ENCODE measurements at places on chromosomes 13 and 19.

DNA sequence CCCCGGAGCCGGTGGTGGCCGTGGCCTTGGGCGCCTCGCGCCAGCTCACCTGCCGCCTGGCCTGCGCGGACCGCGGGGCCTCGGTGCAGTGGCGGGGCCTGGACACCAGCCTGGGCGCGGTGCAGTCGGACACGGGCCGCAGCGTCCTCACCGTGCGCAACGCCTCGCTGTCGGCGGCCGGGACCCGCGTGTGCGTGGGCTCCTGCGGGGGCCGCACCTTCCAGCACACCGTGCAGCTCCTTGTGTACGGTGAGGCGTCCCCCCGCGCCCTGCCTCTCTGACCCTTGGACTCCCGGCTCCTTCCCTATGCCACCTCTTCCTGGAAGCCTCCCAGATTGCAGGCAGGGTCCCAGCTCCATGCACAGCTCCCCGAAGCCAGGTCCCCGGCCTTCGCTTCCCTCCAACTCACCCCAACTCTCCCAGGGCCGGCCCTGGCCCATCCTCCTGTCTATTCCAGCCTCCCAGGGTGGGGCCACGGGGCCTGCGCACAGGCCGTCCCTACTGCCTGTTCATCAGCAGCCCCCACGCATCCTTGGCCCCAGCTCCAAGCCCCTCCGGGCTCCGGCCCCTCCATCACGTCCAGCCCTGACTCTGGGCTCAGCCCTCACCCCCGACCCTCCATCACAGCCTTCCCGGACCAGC, 1.7 kb downstream of the MADCAM1 start:
- no peak for DNase-seq

DNA sequence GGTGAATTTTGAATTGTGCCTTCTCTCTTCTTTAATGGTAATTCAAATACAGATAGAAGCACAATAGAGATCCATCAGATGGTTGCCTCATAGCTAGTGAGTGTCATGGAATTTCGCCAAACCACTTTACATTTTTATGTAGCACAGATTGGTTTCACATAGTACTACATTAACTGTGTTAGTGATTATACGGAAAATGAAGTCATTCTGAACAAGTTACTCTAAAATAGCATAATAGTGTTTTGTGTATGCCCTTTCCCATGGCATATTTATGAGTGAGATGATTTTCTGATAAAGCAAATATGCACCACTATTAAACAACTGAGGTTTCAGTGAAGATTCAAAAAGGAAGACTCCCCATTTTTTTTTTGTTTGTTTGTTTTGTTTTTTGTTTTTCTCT, 1623.5 kb downstream of the PCDH9 start:
- no peak for DNase-seq

- DNase-seq, result no peak
These were observed 6.1 kb downstream of the STK11 start for GRCh38 chr19:1211494-1212234.

GRCh38 chr19:1312767-1313694, 27.4 kb downstream of the EFNA2 start:
- no peak for DNase-seq
